Fibroblast of skin of abdomen (primary cell): ENCODE measurements at places on chromosomes 13 and 19.

DNA sequence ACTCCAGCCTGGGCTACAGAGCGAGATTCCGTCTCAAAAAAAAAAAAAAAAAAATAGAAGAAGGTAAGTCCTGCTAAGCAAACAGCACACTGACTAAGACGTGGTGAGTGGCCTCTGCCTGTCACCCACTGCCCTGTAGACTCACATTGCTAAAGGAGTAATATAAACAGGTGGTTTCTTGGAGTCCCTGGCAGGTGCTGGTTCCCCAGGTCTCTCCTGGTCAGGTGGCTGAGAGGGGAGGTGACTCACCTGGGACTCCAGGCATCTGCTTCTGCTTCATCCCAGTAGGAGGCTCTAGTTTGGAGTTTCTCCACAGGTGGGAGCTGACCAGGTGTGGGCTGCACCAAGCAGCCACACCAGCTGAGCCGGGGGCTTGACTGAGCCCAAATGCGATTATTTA is at the start of gene OR10H1:
TSS of gene OR10H1 (minus strand) at position 359 of the 400 bp plus-strand sequence. CDS start 7,627 bp downstream, outside the sequence.
- no peak for DNase-seq

DNA sequence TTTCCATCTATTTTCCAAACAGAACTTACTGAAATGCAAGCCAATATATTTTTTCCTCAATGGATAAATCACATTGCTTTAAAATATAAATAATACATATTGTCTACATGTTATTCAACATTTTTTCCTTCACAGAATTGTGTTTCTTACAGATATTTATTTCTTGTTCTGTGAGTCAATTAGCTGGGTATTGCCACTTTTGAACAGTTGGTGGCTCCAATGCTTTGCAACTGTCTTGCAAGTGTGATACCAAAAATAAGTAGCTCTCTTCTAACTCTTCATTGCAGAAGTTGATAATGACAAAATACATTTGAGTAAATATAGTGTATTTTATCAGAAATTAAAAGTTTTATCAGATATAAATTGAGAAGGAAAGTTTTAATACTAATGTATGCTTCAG is 17.1 kb upstream of the GPC5 start:
- DNase-seq = peak; percentile 18

GRCh38 chr19:41918653-41919244 is 9.5 kb downstream of the ERFL start:
- DNase-seq = peak; percentile 29

- no peak for DNase-seq
Measured at GRCh38 chr13:51761643-51762350, 42.2 kb downstream of the DHRS12 start.

DNA sequence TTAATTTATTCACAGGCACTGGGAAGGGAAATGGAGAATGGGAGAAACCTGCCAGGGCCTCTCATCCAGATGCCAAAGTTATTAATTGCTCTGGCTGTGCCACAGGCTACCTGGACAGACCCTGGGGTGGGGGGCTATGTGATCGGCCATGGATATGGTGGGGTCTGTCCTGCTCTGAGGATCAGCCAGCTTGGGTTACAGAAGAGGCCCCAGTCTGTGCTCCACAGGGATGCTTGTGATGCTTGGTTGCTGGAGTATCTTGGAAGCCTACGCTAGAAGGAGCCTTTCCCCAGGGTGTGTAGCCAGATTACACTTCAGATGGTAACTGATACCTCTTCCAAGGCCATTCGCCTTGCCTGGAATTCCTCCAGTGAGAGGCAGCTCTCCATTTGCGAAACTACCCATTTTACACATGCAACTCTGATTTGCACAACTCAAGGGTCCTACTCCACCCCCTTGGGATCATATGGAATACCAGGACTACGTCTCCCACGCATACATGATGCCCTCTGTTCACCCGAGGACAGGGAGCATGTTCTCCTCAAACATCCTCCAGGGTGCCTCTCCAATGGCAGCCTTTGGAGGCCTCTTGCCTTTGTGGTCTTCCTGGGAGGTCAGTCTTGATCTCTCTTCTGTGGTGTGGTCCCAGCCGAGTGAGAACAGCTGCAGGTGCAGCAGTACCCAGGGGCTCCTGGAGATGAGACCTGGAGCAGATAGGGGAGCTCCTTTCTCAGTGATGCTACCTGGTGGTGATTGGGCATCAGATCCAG is 186.6 kb upstream of the TSHZ3 start:
- no peak for DNase-seq

- no peak for DNase-seq
Measured at GRCh38 chr19:49972841-49973240, 11.9 kb upstream of the SIGLEC11 start.

DNA sequence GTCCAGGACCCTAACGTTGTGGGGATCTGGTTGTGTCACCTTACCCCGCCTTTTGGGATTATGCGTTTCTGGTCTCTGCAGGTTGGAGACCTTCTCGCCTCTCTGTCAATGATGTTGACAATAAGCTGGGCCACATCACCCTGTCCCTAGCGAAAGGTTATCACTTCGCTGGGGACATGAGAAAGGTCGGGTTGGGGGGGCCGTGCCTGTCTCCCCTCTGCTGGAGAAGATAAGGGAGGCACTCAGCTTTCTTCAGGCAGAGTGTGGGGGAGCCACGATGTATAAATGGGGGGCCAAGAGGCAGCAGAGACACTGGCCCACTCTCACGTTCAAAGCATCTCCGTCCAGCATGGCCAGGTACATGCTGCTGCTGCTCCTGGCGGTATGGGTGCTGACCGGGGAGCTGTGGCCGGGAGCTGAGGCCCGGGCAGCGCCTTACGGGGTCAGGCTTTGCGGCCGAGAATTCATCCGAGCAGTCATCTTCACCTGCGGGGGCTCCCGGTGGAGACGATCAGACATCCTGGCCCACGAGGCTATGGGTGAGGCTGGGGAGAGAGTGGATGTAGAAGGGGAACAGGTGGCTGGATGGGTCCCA is at the start of gene RLN3:
TSS of gene RLN3 (plus strand) at position 293 of the 595 bp plus-strand sequence. CDS start at position 350, 57 bp downstream.
- DNase-seq = no peak

- DNase-seq = no peak
Measured at GRCh38 chr19:46609511-46610412, 8.6 kb downstream of the CALM3 start.

DNA sequence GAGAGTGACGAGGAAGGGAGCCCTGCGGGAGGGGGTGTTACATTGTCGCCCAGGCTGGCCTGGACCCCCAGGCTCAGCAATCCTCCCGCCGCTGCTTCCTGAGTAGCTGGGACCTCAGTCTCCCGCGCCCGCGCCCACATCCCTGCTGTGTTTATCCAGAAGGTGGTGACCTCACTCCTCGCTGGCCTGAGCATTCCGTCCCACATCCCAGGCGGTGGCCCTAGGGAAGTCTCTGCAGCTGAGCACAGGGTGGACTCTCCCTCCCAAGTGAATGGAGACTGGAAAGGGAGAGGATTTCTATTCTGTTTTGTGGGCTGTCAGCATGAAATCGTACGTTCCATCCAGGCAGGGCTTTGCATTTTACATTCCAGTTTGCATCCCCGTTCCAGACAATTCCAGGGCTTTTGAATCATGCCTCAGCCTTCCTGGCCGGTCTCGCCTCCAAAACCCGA is 401 bp upstream of the ZNF765 start:
- no peak for DNase-seq

DNA sequence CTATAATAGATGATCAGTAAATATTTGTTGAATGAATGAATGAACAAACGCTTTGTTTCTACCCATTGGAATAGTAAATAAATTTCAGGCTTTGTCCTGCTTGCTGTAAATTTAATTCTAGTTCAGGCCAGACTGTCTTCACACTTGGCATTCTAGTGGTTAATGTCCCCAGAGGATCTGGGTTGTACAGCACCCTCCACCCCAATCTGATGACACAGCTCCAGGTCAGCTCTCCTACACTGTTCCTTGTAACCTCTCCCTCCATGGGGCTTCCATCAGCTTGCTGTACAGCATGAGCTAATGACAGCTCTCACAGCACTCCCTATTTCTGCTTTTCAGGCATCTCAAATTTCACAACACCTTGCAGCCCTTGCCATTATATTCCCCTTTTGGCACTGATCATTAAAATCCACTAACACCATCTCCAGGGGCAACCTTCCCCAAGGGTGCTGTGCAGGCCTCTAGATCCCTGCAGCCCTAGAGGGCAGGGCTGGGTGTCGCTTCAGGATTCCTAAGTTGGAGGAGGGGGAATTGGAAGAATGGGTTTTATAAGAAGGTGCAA is 12.7 kb upstream of the KL start:
- DNase-seq = no peak

GRCh38 chr19:35797663-35798062 is 15.0 kb downstream of the PRODH2 start:
- DNase-seq = no peak

GRCh38 chr19:55082020-55082851 is 6.6 kb downstream of the EPS8L1 start:
- peak; percentile 26 for DNase-seq

- DNase-seq = peak; percentile 37
Measured at GRCh38 chr19:47123406-47123805, 7.2 kb upstream of the SAE1 start.

- no peak for DNase-seq
Measured at GRCh38 chr19:2922987-2923386, 21.8 kb downstream of the ZNF77 start.
